ENCODE measurements at places on chromosomes 16 and 17.

GRCh38 chr16:70257391-70257790 is 5.7 kb upstream of the EXOSC6 start:
- DNase-seq, result peak; percentile 3

DNA sequence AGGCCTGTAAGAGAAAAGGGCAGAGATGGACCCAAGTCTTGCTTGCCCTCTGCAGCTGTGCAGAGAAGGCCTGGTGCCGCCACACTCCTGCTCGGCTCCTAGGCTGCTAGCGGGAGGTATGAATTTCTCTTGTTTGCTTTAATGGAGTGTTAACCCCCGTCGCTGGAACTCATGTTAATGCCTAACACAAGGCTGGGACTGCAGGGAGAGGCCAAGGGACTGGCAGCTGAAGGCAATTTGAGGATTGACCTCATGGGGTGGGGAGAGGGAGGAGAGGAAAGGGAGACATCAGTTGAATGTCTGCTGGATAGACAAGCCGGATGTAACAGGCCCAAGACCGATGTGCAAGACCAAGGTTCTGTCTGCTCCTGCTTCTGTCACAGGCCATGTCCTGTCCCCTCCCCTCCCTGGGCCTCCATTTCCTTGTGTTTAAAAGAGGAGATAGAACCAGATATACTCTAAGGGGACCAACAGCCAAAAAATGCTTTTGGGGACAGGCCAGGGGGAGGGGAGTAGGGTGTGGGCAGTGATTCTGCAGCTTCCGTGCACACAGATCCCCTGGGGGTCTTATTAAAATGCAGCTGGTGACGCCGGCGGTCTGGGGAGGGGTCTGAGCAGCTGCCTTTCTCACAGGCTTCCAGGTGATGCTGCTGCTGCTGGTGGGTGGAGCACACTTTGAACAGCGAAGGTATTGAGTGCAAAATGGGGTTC is 46.7 kb upstream of the TBX2 start:
- no peak for DNase-seq

DNA sequence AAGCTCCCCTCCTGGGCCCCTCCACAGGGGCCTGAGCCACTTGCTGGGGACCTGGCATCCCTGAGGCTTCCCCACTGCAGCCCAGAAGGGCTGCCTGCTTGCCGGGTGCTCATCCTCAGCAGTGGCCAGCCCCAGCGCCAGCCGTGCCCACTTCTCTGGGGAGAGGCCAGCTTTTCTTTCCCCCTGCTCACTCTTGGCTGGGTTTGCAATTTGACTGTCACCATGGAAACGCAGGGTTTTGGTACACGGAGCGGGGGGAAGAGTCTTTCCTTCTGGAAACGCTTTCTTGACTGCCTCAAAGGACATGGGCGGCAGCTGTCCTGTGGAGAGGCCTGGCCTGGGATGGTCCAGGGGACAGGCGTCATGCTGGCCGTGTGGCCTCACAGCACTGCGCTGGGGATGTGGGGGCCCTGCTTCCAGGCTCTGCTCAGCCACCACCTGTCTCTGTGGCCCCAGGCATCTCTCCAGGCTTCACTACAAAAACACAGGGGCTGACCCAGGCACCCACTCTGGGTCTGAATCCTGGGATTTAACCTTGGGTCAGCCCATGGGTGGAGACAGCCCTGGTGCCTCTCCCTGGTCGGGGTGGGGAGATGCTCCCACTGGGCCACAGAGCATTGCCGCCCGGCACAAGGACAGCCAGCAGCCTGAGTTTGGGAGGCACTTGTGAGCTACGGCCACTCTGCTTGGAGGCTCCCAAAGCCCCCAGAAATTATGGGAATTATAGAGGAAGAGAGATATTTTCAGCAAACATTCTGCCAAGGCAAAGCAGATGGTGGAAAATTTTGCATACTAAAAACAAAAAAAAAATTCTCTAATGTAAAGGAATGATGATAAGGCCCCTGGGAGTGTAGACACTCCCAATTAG is 45.9 kb upstream of the DOC2B start:
- DNase-seq, result no peak

DNA sequence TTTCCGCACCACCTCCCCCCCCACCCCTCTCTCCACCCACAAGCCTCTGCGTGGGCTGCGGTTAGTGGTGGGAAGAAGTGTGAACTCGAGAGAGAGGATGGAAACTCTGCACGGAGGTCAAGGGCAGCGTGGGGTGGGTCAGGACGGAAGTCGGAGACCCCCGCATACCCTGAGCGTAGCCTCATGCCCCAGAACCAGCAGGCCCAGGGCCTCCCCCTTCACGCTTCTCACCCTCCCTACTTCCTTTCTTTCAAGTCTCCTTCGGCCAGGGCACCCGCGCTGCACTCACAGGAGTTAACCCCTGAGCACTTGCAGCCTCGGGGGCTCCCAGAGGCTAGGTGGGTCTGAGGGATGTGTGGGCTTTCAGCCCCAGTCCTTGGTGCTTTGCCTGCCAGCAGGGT is 9.2 kb downstream of the TBKBP1 start:
- no peak for DNase-seq
